ENCODE measurements at places on chromosomes 1 and 21.
A peak's percentile ranks its signal among the peaks of the same experiment; 100 is the strongest.

DNA sequence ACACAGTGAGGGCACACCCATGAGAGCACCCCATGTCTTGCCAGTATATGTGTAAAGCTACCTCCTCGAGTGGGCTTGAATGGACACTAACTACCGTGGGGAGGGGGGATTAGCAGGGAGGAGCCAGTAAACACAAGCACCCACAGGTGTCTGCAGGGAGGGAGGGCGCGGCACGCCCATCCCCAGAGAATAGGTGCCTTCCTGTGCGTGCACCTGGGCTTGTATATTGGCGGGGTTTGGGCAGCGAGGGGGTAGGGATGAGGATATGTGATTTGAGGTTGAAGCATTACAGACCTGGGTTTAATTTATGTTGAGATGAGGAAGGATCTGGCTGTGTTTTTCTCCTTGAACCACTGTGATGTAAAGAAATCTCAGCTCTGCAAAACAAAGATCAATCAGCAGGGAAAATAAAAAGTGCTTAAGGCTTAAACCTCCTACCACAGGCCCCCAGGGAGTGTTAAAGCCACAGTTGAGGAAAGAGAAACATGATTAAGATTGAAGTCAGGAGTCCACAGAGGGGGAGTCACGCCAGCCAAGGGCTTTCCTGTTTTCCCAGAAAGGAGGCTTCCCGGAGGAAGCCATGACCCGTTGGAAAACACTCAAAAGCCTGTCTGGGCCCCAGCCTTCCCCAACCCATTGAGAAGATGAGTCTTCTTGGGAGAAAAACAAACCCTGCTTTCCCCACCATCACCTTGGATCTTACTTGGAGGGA is 80.0 kb downstream of the CAMK2N1 start:
- DNase-seq, result peak; percentile 45

GRCh38 chr1:201050515-201051277 is 27.2 kb upstream of the KIF21B start:
- peak; percentile 43 for DNase-seq

- DNase-seq, result peak; percentile 86
Measured at GRCh38 chr1:93471911-93472310, 24.0 kb downstream of the FNBP1L start.

DNA sequence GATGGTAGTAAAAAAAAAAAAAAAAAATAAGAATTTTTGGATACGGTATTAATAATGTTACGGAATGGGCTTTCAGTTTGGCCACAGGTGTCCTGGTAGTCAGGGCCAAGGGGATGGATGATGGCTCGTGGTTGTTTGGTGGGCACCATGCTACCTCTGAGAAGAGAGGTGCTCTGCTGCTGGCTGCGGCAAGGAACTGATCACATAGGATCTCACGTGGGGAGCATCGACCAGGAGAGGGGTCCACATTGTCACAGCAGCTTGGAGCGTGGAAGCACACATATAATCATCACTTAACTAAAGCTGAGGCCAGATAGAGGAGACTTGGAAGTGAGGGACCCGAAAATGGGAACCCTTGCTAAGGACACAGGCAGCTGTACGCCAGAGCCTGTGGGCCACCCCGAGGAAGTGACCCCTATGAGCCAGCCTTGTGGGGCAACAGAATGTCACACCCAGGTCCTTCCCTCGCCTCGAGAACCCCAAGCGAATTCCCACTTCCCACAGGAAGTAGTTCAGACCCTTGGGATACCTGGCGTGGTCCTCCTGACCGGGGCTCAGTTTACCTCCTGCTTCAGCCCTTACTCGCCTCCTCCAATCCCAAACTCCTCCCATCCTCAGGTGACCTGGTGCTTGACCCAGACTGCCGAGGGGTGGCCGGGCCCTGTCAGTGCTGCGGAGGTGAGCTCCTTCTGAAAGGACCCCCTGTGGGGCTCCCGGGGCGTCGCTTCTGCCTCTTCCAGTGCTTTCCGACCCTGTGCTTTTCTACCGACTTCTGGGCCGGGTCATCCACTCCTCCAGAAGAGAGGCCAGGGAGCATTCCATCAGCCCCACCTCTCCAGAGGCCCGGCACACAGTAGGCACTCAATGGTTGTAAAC is 222.0 kb downstream of the CAMTA1 start:
- no peak for DNase-seq

DNA sequence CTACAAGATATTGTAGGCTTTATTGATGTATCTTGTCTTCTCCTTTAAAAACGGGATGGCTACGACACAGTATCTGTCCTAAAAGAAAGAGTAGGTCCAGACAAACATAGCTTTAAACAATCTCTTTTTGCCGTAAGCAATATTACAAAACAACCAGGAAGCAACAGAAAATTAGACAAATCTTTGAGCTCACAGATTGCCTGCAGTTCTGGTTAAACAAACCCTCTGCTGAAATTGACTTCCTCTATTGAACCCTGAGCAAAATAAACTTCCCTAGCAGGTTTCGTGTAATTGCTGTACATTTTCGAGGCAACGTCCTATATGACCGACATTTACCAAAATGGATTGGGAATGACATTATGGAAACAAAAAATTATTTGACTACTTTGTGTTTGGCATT is 50.6 kb downstream of the CHML start:
- no peak for DNase-seq

All from IMR-90 (cell line).